Left renal pelvis (tissue), 4 donors: ENCODE measurements at places on chromosomes 13 and 19.
A peak's percentile ranks its signal among the peaks of the same experiment; 100 is the strongest.

- DNase-seq, result no peak
Observed at GRCh38 chr13:45921162-45921736, 69.7 kb upstream of the SIAH3 start.

DNA sequence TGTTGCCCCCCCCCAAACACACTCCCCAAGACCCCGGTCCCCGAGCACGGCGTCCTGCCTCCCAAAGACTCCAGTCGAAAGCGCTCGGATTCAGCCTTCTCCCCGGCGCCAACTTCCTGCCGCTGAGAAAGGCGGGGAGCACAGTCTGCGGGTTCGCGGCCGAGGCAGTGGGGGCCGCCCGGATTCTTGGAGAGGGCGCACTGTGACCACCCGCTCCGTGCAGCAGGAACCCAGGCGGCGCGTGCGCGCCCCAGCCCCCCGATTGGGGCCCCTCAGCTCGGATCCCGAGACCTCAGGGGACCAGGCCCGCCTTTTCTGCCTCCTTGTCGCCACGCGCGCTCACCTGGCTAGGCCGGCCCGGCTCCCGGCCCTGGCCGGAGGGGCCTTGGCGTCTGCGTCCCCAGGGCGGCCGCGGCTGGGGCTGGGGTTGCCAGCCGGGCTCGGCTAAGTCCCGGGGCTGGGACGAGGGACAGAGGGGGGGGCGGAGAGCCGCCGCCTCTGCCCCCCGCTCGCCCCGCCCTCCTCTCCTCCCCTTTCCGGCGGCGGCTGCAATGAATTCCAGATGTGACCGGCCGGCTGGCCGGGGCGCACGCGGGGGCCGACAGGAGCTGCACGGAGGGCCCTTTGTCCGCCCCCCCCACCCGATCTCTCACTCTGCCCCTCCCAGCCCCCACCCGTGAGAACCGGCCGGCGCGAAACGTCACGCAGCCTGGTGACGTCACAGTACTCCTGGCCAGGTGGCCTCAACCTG is at the start of gene S1PR2:
TSS of gene S1PR2 (minus strand) at position 471 of the 751 bp plus-strand sequence. CDS start 6,426 bp downstream, outside the sequence.
- DNase-seq, result peak; percentile 41

DNA sequence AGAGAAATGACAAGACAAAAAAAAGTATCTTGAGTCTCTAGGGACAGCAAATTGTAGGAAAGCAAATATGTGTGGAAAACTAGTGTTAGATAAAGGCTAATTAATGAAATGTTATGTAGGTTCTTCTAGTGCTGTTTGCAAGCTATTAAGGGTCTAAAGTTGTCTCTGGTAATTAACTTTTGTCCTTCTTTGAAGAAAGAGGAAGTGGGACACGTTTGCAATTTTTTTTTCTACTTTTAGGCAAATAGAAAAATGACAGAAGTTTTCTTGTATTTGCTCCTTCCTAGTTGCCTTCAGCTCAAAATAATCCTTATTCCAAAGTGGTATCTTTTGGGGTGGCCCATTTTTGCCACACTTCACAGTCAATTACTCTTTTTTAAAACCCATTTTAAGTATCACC is 1877.7 kb upstream of the PRR20A start:
- no peak for DNase-seq

- no peak for DNase-seq
Observed at GRCh38 chr19:3793799-3794198, 7.6 kb upstream of the MATK start.

DNA sequence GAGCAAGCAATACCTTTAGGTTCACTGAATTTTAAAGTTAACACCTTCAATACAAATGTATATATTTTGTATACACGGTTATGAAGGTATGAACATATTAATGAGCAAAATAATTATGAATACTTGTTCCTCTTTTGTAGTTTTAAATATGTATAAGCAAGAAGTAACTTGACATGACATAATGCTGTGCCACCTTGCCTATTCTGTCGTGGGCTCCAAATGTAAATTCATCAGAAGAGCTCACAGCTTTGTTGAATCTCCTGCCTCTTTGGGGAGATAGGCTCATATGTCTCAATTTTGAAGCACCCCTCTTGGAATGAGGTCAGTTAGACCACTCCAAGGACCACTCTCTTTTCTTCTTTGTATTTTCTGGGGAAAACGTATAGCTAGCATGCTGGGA is 59.3 kb downstream of the LRCH1 start:
- no peak for DNase-seq
